ENCODE measurements at places on chromosomes 13 and 19.

DNA sequence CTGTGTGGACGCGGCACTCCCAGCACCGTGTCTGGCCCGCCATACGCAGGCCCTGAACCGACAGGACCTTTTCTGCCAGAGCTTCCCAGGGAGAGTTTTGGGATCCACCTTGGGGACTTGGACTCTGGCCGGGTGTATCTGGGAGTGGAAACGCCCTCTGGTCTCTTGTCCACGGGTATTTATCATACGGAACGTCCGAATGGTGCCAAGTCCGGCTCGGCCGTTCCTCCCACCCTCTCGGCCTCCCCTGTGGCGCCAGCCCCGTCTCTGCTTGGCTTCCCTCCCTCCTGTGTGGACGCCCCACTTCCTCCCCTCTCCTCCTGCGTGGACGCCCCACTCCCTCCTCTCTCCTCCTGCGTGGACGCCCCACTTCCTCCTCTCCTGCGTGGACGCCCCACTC lies 12.1 kb downstream of the HCN2 start:
- DNase-seq, result no peak

DNA sequence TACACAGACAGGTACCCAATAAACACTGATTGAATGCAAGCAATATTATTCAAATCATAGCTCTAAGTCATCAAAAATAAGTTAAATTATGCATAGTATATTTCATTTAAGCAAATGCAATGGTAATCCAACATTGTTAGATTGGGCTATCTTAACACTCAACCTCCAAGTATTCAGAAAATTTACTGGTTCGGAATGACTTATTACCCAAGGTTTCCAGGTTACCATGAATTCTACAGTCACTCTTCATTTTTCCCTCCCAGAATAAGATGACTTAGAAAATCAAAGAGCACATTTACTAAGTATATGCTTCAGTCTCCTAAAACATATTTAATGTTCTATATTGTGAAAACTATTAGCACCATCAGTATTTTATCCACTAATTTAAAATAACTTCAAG lies 6.0 kb downstream of the UBL3 start:
- no peak for DNase-seq

DNA sequence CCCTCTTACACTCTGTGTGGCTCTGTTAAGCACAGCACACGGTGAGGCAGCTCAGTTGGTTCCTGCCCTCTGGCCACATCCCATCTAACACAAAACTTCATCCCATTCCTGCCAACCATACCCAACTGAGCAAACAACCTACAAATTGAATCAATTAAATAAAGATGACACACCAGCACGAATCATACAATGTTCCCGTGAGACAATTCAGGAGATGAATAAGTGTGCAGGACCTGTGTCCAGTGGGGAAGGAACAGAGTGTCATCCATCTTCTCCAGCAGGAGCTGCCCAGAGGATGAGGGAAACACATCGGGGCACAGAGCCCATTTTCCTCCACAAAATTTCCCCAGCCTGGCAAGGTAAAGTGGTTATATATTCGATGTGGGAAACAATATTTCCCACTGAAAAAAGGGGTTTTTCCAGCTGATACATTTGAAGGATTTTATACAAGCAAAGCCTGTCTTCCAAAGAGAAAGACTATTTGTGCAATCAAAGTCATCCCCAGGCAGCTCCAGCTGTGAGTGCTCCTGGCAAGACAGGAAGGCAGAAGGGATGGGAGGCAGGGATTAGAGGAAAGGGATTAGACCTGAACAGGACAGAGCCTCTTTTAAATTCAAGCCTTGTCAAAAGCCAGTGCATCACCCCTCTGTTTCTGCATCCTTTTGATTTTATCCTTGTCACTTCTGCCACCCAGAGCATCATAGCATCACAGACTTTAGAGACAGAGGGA lies 240.2 kb downstream of the LHFPL6 start:
- DNase-seq, result peak; percentile 25

GRCh38 chr13:61738236-61738750 lies 322.6 kb upstream of the PCDH20 start:
- no peak for DNase-seq

GRCh38 chr13:40152145-40152544 lies 496.7 kb downstream of the COG6 start:
- no peak for DNase-seq

DNA sequence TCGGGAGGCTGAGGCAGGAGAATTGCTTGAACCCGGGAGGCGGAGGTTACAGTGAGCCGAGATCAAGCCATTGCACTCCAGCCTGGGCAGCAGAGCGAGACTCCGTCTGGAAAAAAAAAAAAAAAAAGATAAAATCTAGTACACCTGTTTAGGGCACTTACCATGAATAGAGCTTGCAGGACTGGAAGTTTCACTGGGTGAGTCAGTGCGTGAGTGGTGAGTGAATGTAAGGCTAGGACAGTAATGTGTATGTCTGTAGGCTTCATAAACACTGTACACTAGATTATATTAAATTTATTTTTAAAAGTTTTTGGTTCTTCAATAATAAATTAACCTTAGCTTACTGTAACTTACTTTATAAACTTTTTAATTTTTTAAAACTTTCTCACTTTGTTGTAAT lies 22.9 kb downstream of the PPP5C start:
- no peak for DNase-seq

Measured in cerebellum (tissue), 4 donors.